Upper lobe of left lung (tissue), 6 donors: ENCODE measurements at places on chromosomes 13 and 19.
A peak's percentile ranks its signal among the peaks of the same experiment; 100 is the strongest.

DNA sequence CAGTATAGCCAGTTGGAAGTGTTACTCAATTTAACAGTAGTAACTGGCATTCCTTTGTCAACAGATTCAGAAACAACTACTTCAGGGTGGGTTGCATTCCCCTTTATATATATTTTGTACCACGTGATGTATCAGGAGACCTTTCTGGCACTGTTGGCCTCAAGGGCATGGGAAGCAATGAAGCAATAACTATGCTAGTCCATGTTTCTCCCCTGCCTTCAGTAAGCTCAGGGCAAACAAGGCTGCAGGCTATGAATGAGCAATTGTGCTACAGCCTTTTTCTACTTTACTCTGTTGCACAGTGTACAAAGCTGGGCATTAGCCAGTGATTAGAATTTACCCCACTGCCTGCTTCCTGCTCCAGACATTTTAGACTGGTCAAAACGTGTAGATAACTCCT lies 348.8 kb downstream of the GPC5 start:
- H3K4me1 ChIP-seq = no peaks in the 10 kb centered on the region
- no peak for DNase-seq
- no peaks in the 10 kb centered on the region for H3K27me3 ChIP-seq
- no peaks in the 10 kb centered on the region for H3K36me3 ChIP-seq
- H3K27ac ChIP-seq = no peak overlapping the region

DNA sequence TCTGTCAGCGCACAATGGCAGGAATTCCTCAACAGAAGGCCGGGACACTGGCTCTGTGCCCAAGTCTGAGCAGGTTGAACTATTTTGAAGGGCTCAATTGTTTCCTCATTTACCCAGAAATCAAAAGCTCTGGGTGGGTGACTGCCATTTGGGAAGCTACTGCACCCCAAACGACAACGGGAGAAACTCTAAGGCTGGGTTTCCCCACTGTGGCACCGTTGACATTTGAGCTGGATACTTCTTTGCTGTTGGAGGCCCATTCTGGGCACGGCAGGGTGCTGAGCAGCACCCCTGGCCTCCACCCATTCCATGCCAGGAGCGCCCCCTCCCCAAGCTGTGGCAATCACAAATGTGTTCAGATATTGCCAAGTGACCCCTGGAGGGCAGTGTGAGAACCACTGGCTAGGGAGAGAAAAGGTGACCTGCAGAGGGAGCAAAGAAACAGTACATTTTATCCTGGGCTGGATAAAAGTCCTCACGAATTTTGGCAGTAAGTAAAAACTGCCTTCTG lies 62.5 kb downstream of the RFX2 start:
- H3K36me3 ChIP-seq = peaks cover 14% of the 10 kb centered on the region
- H3K27me3 ChIP-seq = no peaks in the 10 kb centered on the region
- no peak overlapping the region for H3K27ac ChIP-seq
- no peak overlapping the region for H3K4me3 ChIP-seq
- DNase-seq = no peak

DNA sequence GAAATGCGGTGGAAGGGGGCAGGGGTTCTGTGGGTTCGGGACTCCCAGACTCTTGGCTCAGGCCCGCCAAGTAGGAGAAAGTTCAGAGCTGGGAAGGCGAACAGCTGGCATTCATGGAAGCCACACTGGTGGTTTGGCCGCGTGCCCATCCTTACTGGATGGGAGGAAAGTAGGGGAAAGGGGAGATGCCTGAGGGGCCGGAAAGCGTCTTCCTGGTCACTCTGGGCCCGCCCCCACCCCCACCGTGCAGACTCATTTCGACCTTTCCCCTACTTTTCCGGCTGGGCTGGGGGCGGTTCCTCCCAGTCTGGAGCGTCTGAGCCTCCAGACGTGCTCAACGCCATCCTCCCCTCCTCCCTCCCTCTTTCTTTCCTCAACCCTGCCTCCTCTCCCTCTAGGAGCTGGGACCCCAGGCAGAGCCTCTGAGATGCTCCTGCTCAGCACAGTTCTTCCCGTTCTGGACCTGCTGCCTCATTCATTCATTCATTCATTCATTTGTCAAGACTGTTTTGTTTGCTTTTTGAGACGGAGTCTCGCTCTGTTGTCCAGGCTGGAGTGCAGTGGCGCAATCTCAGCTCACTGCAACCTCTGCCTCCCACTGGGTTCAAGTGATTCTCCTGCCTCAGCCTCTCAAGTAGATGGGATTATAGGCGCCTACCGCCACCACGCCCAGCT lies 3.5 kb downstream of the ANGPTL4 start:
- peak overlapping the region; percentile 38 for H3K27ac ChIP-seq
- H3K36me3 ChIP-seq = no peaks in the 10 kb centered on the region
- peaks cover 62% of the 10 kb centered on the region for H3K4me1 ChIP-seq
- H3K27me3 ChIP-seq = no peaks in the 10 kb centered on the region
- no peak for DNase-seq

DNA sequence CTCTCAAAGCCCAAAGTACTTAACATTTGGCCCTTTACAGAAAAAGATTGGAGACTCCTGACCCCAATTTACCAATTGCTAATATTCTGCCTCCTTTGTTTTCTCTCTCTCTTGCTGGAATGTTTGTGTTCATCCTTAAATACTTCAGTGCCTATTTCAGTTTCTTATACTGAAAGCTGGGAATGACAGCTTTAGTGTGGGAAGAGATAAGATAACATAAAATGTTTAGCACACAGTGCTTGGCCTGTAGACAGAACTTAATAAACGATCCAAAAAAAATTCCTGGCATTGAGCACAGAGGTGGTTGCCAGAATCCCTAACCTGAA lies 3.0 kb upstream of the PLEKHF1 start:
- no peak for DNase-seq
- H3K27me3 ChIP-seq = no peaks in the 10 kb centered on the region
- peak overlapping the region; percentile 46 for H3K27ac ChIP-seq
- H3K36me3 ChIP-seq = no peaks in the 10 kb centered on the region

GRCh38 chr19:42198676-42199439 lies 18.6 kb downstream of the DEDD2 start:
- peaks cover 63% of the 10 kb centered on the region for H3K4me1 ChIP-seq
- DNase-seq = peak; percentile 46
- H3K27ac ChIP-seq = peak overlapping the region; percentile 93
- no peaks in the 10 kb centered on the region for H3K27me3 ChIP-seq

- H3K36me3 ChIP-seq = peaks cover 8% of the 10 kb centered on the region
- DNase-seq = no peak
- peaks cover 18% of the 10 kb centered on the region for H3K4me1 ChIP-seq
- H3K27ac ChIP-seq = no peak overlapping the region
- no peak overlapping the region for H3K4me3 ChIP-seq
- no peaks in the 10 kb centered on the region for H3K27me3 ChIP-seq
These were observed 61.5 kb downstream of the DOCK9 start for GRCh38 chr13:98916403-98916802.

GRCh38 chr13:74101436-74101835 lies 32.8 kb downstream of the KLF12 start:
- no peaks in the 10 kb centered on the region for H3K27me3 ChIP-seq
- H3K36me3 ChIP-seq = no peaks in the 10 kb centered on the region
- no peak overlapping the region for H3K4me3 ChIP-seq
- no peaks in the 10 kb centered on the region for H3K4me1 ChIP-seq
- no peak overlapping the region for H3K27ac ChIP-seq

- no peaks in the 10 kb centered on the region for H3K36me3 ChIP-seq
- peak within 1 kb of the TSS; percentile 79 for H3K4me3 ChIP-seq
- peak within 1 kb of the TSS; percentile 100 for H3K27ac ChIP-seq
- no peaks in the 10 kb centered on the region for H3K27me3 ChIP-seq
- peaks cover 35% of the 10 kb centered on the region for H3K4me1 ChIP-seq
These were observed at the start of gene LATS2 for GRCh38 chr13:21061029-21061763. Gene LATS2, minus strand, starts transcription at chr13:21061586. Its CDS starts 15,560 bp downstream, at chr13:21046026.

DNA sequence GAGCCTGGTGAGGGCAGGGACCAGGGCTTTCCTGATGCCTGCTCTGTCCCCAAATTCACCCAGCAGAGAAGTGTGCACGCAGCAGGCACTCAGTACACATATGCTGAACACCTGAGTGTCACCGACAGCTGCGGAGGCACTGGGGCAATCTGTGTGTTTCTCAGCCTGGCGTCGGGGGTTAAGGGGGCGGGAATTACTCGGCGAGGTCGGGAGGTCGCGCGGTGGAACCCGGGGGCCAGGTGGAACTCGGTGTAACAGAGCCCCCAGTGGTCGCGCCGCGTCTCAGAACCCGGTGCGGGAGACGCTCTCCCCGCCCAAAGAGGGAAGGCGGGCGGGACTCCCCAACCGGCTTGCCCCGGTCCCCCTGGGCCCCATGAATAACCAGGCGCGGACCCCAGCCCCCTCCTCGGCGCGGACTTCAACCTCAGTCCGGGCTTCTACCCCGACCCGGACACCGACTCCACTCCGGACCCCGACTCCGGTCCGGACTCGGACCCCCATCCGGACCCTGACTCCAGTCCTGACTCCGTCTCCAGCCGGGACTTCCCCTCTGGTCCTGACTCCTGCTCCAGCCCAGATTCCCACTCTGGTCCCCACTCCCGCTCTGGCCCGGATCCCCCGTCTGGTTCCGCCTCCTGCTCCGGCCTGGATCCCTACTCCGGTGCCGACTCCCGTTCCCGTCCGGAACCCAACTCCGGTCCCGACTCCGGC lies at the start of gene SELENOV:
TSS of gene SELENOV (plus strand) at position 300 of the 711 bp plus-strand sequence. CDS start at position 374, 74 bp downstream.
- no peak within 1 kb of the TSS for H3K27ac ChIP-seq
- peaks cover 18% of the 10 kb centered on the region for H3K4me1 ChIP-seq
- peak within 1 kb of the TSS; percentile 6 for H3K4me3 ChIP-seq
- H3K36me3 ChIP-seq = no peaks in the 10 kb centered on the region

- no peak for DNase-seq
- peaks cover 72% of the 10 kb centered on the region for H3K36me3 ChIP-seq
- no peak overlapping the region for H3K4me3 ChIP-seq
- no peaks in the 10 kb centered on the region for H3K4me1 ChIP-seq
- H3K27me3 ChIP-seq = no peaks in the 10 kb centered on the region
These were observed 34.2 kb downstream of the EPSTI1 start for GRCh38 chr13:42957881-42958280.

GRCh38 chr19:8654591-8655339 lies 24.3 kb downstream of the NFILZ start:
- H3K4me3 ChIP-seq = no peak overlapping the region
- H3K27me3 ChIP-seq = no peaks in the 10 kb centered on the region
- H3K36me3 ChIP-seq = no peaks in the 10 kb centered on the region

GRCh38 chr13:40706439-40706838 lies 40.0 kb upstream of the FOXO1 start:
- DNase-seq = no peak
- no peak overlapping the region for H3K27ac ChIP-seq
- no peaks in the 10 kb centered on the region for H3K27me3 ChIP-seq
- no peaks in the 10 kb centered on the region for H3K4me1 ChIP-seq

DNA sequence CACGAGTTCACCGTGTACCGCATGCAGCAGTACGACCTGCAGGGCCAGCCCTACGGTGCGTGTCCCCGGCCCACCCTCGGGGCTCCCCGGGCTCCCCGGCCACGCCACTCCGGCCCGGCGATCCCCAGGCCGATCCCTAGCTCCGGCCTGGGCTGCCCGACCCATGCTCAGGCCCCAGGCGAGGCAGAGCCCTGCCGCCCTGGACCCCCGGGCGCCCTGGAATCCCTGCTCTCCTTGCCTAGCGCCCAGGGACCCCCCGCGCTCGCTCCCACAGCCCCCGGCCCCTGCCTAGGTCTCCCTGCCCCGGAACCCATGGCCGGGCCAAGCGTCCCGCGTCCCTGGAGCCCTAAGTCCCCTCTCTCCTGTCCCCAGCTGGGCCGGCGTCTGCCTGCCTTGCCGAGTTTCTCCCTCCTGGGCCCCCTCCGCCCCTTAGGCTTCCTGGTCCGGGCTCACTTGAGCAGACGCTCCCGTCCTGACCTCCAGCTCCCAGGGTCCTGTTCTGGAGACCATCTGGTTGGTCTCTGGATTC lies 494 bp downstream of the NCLN start:
- peak overlapping the region; percentile 84 for H3K27ac ChIP-seq
- H3K4me1 ChIP-seq = peaks cover 47% of the 10 kb centered on the region
- H3K27me3 ChIP-seq = no peaks in the 10 kb centered on the region
- DNase-seq = no peak
- peak overlapping the region; percentile 83 for H3K4me3 ChIP-seq

- no peak overlapping the region for H3K4me3 ChIP-seq
- no peaks in the 10 kb centered on the region for H3K36me3 ChIP-seq
- H3K4me1 ChIP-seq = no peaks in the 10 kb centered on the region
These were observed 39.7 kb upstream of the RXFP2 start for GRCh38 chr13:31699650-31700049.

- peak overlapping the region; percentile 25 for H3K4me3 ChIP-seq
- no peak overlapping the region for H3K27ac ChIP-seq
- peak; percentile 87 for DNase-seq
- H3K36me3 ChIP-seq = no peaks in the 10 kb centered on the region
These were observed 662 bp downstream of the CBARP start for GRCh38 chr19:1237027-1237659.

DNA sequence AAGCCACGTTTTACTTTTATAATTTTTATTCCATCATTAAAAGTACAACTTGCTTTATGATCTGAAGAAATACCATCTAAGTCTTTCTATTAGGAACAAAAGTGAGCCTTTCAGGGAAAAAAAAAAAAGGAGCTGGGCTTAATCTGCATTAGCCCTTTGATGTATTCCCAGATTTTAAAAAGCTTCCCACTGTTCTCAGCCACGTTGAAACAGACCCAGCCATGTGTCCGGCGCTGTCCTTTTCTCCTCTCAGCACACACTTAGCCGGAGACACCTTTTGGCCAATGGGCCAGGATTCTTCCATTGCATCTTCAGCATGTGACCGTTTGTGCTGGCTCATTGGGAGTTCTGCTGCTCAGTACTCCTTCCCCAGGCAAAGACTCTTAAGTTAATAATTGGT lies 105.5 kb downstream of the GGACT start:
- no peak overlapping the region for H3K27ac ChIP-seq
- no peak overlapping the region for H3K4me3 ChIP-seq
- no peaks in the 10 kb centered on the region for H3K4me1 ChIP-seq
- no peaks in the 10 kb centered on the region for H3K27me3 ChIP-seq

DNA sequence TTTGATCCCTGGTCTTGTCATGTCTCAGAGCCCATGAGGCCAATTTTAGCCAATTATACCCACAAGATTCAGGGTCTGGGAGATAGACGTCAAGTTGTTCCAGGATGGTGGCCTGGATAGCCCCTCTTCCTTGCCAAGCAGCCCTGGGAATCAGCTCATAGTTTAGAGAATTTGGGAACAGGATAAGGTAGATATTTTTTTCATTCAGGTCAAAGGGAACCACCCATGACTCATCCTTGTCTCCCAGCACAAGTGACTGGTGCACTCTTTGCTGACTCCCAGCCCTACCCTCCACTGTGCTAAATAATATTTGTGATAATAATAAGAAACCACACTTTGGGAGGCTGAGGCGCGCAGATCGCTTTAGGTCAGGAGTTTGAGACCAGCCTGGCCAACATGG lies 17.1 kb upstream of the S1PR4 start:
- DNase-seq = no peak
- H3K36me3 ChIP-seq = no peaks in the 10 kb centered on the region
- H3K27ac ChIP-seq = peak overlapping the region; percentile 42
